ENCODE measurements at places on chromosomes 1 and 21.

DNA sequence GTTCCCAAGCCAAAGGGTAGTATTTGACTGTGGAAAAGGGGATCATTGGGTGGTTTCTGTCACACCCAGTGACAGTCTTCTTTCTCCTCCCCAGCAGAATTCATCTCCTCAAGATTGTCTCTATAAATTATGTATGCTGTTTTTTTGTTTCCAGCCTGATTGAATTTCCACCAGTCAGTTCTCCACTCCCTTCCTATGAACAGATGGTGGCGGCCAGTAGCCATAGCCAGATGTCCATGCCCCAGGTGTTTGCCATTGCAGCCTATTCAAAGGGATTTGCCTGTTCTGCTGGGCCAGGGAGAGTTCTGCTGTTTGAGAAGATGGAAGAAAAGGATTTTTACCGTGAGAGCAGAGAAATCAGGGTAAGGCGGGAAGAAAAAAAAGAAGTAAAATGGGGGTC is 12.9 kb downstream of the CFAP57 start:
- DNase-seq = no peak

DNA sequence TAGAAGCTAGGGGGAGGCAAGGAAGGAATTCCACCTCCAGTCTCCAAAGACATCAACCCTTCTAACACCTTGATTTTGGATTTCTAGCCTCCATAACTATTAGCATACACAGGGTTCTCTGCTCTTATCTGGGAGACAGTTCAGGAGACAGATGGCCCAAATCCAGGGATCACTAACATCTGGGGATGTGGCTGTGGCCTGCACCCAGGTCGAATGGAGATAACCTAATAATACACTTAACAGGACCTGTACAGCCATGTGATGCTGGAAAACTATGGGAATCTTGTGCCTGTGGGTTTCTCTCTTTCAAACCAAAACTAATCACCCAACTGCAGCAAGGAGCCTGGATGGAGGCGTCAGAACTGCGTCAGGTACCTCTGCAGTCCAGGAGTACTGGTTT is 47.6 kb downstream of the KIAA0319L start:
- no peak for DNase-seq

GRCh38 chr1:26378088-26378878 is 5.7 kb upstream of the ZNF683 start:
- DNase-seq = peak; percentile 85

DNA sequence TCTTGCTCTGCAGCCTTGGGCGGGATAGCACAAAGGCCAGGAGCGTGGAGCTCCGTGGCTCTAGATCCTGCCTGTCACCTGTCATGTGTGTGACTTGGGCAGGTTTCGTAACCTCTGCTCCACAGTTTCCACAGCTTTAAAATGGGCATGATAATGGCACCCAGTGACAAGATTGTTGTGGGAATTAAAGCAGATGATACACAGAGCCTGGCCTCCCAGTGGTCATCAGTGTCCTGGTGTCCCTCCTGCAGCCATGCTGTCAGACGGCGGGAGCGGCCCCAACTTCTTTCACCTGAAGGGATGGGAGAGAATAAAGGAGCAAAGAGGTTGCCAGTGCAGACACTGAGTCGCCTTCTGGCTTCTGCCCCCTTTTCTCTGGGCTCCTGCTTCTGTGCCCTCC is 61.5 kb downstream of the SLC37A1 start:
- DNase-seq = no peak

DNA sequence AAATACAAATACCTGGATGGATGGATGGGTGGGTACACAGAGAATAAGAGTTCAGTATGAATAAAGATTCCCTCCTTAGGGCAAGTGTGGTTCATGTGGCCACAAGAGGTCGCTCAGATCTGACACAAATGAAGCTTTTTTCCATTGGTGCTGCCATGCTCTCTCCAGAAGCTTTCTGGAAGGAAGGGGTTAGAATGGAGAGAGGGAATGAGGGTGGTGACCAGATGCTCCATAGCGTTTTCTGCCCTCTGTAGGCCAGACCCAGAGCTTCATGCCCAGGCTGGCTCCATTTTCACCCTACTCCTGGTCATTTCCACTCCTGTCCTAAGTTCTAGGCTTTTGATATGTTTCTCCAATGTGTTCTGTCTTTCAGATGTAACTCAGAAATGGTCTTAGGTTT is 3.3 kb upstream of the FCRL6 start:
- peak; percentile 63 for DNase-seq

- no peak for DNase-seq
Observed at GRCh38 chr21:41835711-41836154, 43.4 kb downstream of the PRDM15 start.

DNA sequence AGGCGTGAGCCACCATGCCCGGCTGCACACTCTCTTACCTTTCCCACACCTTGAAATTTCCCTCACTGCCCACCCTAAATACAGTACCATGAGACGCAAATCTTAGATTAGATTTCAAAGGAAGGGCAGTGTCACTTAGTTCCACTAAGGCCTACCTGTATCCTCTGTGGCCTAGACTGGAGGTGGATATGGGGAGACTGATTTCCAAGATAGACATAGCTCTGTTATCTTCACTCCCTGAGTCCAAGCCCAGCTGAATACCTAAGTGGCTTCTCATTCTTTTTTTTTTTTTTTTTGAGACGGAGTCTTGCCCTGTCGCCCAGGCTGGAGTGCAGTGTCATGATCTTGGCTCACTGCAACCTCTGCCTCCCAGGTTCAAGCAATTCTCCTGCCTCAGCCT is 89.0 kb downstream of the SLC16A1 start:
- DNase-seq = no peak

- DNase-seq = peak; percentile 76
Observed at GRCh38 chr1:30801771-30802198, 44.2 kb upstream of the LAPTM5 start.

DNA sequence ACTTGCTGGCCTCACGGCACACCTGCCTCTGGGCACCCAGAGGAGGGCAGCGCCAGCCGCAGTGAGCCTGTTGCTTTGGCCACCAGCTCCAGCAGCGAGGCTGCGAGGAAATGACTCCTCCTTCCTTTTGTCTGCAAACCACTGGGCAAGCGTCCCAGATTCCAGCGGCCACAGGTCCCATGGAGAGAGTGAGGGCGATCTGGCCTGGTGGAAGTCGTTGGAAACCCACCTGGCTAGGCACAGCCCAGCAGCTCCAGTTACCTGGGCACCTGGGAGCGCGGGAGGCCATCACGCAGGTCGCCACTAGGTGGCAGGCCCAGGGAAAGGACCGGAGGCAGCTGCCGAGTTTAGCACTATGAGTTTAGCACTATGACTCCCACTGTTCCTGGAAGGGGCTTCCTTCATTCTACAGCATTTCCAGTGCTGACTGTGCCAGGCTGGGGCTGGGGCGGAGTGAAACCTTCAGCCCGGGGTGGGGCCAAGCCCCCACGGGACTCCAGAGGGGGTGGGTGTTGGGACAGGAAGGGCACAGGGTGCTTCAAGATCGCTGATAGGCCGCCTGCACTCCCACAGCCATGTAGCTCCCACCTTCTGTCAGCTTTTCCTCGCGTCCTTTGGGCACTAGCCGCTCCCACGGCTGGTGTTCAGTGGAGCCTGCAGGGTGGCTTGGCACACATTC is 1.1 kb upstream of the ESPN start:
- peak; percentile 76 for DNase-seq

DNA sequence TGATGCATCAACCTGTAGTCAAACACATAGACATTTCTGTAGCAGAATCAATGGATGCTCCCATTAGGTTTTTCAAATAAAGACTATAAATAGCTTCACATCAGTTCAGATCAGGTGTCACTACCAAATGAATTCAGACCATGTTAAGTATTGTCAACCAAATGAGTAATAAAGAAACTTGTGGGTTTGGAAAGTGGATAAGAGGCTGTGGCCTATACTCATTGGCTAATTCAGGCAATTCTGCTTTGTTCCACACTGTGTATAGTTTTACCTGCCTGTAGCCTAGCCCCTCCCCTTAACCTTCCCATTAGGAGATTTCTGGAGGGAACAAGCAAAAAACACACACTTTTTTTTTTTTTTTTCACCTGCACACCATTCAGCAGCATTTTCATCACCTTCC is 321.2 kb downstream of the HLX start:
- DNase-seq = no peak

DNA sequence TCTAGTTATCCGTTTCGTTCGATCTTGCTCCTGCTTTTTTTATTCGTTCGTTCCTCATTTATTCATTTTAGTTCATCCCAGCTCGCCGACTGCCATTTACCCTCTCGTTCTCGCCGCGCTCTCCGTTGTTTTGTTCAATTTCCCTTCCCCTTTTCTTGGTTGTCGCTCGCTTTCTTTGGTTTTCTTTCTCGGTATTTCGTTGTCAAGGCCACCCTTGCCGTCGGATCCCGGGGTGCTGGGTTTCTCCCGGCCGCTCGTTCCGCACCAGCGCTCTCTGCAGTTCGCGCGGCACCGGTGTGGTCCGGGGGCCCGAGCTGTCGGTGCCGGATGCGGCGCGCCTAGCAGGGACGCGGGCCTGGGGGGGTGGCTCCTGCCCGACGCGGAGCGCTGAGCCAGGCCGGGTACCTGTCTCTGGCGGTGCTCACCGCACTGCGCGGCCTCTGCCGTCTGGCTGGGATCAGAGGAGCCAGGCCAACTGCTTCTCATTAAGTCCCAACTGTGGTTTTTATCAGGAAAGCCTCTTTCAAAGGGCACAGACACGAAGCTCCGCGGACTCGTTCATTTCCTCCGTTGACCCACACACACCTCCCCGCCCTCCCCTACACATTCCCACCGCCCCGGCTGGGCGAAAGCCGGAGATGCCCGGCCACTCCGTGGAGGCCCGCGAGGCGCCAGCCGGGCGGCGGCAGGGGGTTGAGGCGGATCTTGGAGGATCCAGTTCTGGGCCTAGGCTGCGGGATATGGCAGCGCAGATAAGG is 1.6 kb downstream of the ALX3 start:
- peak; percentile 17 for DNase-seq

- peak; percentile 26 for DNase-seq
Observed at GRCh38 chr1:117346206-117346928, 20.9 kb upstream of the MAN1A2 start.

Measured in CD4-positive, alpha-beta T cell treated with Interleukin-12 subunit alpha and Interleukin-12 subunit beta, for 1 hour (primary cell).